Aorta (tissue), 5 donors: ENCODE measurements at places on chromosomes 16 and 17. TPM values are rescaled to one million over a fixed set of nuclear protein-coding genes. Genes with fewer than 3 reads are reported as not detected.

The NATD1 gene
- total RNA-seq: 7.2 TPM

The PIK3R6 gene
- total RNA-seq: 1.3 TPM

The CACNG5 gene
- total RNA-seq: not detected

The PRR14 gene
- total RNA-seq: 50.5 TPM

The PRSS36 gene
- 8.8 TPM for total RNA-seq

The TP53TG3C gene
- total RNA-seq: not detected

The LHX1 gene
- not detected for total RNA-seq

The TMEM132E gene
- 0.36 TPM for total RNA-seq

The KRTAP1-3 gene
- total RNA-seq: not detected

The CCL22 gene
- 0.29 TPM for total RNA-seq

The NGFR gene
- 55.7 TPM for total RNA-seq

The SMPD3 gene
- 1.1 TPM for total RNA-seq

The CARD14 gene
- total RNA-seq: 0.33 TPM

The GAS2L2 gene
- not detected for total RNA-seq

The GP2 gene
- total RNA-seq: 4.8 TPM

The CLEC10A gene
- total RNA-seq: 29.1 TPM

The FBXW10B gene
- 1.7 TPM for total RNA-seq

The KCTD2 gene
- 26.4 TPM for total RNA-seq

The PSMC5 gene
- total RNA-seq: 81.1 TPM

The OR3A3 gene
- total RNA-seq: not detected

The PPP1R27 gene
- total RNA-seq: not detected

The WFDC1 gene
- total RNA-seq: 11.8 TPM

The MEOX1 gene
- 32.9 TPM for total RNA-seq

The C16orf92 gene
- not detected for total RNA-seq

The GUCY2D gene
- total RNA-seq: not detected
